Memory B cell (primary cell): ENCODE measurements at places on chromosomes 5 and 9.

GRCh38 chr9:96186591-96187011 lies 115.4 kb downstream of the HSD17B3 start:
- no peak for DNase-seq

GRCh38 chr9:106405871-106406435 lies 457.0 kb upstream of the ZNF462 start:
- no peak for DNase-seq

- no peak for DNase-seq
Measured at GRCh38 chr9:97842960-97843359, 10.1 kb upstream of the FOXE1 start.

- no peak for DNase-seq
Measured at GRCh38 chr9:113222482-113222841, 1.1 kb downstream of the SLC31A1 start.

DNA sequence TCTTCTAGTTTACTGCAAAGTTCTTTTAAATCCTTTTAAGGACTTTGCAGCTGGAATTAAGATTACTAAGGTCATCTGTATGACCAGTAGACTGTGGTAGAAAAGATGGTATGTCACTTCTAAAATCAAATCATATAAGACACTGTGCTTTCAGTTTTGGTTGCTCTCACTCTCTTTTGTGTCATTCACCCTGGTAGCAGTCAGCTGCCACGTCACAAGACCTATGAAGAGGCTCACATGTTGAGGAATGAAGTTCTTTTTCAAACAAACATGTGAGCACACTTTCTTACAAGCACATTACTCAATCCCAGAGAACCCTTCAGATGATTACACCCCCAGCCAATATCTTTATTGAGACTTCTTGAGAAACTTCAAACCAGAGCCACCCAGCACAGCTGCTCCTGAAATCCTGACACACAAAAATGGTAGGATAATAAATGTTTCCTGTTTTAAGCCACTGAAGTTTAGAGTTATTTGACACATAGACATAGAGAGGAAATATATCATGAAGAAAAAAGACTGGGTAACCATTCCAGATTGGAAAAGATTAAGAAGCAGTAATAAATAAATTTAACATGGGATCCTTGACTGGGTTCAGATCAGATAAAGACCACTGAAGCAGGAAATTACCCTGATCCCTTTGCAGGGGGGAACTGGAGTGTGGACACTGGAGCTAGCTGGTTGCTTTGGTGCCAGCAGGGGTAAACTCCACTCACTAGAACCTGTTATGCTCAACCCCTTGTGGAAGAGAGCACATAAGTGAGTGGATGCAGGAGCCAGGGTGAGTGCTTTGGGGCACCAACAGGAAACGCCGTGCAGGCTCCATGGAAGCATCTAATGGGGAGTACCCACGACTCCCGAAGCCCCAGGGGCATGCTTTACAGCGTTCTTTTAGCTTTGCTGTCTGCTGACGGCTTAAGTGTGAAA lies 64.1 kb downstream of the SLCO4C1 start:
- DNase-seq, result no peak

DNA sequence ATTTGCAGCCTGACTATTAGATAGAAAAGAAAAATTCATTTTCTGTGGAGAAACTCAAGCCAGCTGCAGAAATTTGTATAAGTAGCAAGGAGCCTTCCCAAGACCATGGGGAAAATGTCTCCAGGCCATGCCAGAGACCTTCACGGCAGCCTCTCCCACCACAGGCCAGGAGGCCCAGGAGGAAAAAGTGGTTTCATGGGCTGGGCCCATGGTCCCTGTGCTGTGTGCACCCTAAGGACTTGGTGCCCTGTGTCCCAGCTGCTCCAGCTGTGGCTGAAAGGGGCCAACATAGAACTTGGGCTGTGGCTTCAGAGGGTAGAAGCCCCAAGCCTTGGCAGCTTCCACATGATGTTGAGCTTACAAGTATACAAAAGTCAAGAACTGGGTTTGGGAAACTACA lies 73.3 kb upstream of the TTC23L start:
- no peak for DNase-seq

GRCh38 chr5:136605638-136606037 lies 240.3 kb upstream of the TRPC7 start:
- DNase-seq, result no peak

GRCh38 chr9:137167277-137167746 lies 2.5 kb downstream of the LRRC26 start:
- DNase-seq, result no peak

DNA sequence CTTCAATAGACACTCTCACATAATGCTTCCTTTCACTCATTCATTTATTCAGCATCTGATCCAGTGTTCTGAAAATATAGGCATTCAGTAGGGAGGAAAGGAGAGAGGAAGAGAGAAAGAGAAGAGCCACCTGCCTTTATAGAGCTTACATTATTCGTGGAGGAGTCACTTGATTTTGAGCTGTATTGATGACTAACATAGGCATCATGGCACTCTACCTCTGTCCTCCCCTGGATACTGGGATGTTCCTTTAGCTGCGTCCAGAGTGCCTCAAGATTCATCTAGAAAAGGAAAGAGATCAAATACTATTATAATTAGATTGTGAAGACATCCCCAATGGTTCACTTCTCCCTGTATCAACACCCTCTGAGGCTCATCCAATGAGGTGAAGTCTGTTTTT lies 345.1 kb downstream of the SPATA31D1 start:
- no peak for DNase-seq

- no peak for DNase-seq
Measured at GRCh38 chr5:54644226-54644625, 126.7 kb downstream of the SNX18 start.

DNA sequence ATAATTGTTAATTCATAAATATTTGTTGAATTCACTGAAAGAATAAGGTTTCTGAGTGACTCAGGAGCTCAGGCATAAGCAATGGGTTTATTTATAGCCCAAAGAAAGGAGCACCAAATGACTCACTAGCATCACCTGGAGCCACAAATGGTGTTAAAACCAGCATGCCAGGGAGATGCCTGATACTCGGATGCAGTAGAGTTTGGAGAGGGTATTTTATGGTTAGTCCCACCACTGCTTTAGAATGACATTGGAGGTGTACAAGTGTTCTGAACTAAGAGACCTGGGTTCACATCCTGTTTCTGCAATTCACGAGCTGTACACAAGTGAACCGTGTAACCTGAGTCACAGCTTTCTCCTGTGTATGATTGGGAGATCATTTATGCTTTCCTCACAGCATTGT lies 25.2 kb downstream of the CCL28 start:
- no peak for DNase-seq

- no peak for DNase-seq
Measured at GRCh38 chr5:104941030-104941645, 1378.5 kb upstream of the NUDT12 start.

DNA sequence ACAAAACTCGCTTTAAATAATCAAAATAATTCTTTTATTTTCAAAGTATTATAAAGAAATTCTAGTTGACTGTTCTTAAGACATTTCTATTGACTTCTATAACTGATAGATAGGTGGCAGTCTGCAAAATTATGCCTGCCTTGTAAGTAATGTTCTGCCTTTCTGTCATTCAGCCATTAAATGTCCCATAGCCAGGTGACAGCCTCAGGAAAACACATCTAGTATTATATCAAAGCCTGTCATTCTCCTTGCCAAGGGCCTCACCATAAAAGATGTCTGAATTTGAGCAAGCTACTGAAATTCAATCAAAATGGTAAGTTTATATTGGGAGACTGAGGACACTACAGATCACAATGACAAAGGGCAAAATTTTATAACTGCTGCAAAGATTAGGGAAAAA lies 170.4 kb upstream of the COX7C start:
- DNase-seq, result no peak

DNA sequence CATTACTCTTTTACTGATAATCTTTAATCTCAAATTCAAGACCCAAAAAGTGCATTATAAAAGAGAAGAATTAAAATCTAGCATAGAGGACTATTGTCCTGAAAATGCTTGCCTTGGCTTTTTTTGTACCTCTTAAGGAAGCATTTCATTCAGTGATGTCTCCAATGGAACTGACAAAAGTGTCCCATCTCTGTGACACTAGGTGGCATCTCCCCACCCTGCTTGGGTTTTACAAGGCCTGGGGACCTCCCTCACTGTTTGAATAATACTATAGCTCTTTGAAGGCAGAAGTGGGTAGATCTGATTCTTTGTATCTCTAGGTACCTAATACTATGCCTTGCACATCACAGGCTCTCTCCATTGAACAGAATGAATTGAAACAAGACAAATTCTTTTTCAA lies 180.6 kb downstream of the EPB41L4A start:
- DNase-seq, result no peak

DNA sequence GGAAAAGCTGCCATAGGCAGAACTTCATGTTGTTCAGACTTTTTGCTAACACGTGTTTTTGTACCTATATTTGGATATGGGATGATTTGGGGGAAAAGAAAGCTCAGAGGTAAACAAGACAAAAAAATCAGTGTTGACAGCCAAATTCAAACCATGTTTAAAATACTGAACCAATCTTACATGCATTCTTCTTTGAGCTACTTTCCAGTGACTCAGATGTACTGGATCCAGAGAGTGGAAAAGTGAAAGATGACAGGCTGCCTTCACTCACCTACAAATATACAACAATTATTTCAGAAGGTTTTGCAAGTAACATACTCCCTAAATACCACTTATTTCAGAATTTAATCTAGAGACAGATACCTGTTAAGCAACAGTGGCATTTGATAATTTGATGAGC lies 165.7 kb downstream of the MPDZ start:
- DNase-seq, result no peak

DNA sequence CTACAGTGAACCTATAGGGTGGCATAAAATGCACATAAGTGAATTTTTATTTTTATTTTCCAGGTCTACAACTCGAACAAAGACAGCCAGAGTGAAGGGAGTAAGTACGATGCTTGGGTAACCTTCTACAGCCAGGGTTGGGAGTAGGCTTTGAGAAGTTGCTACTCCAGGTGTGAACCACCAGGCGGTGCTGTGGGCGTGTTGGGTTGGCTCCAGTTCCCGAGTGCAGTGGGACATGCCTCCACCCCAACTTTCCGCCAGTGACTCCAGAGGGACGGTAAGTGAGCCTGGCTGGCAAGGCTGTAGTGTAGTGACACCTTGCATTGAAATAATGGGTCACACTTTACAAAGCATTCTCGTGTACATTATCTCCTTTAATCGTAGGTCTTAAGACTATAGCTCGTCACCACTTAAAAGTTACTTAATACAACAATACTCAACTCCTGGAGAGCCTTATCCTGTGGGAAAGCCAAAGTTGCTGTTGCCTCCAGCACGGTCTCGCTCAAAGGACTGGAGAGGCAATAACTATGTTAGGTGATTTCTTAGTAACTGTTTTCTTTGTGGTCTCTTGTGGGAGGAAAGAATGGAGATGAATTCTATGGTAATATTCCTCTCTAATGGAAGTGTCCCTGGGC lies 244.0 kb downstream of the ARHGAP26 start:
- DNase-seq, result no peak

DNA sequence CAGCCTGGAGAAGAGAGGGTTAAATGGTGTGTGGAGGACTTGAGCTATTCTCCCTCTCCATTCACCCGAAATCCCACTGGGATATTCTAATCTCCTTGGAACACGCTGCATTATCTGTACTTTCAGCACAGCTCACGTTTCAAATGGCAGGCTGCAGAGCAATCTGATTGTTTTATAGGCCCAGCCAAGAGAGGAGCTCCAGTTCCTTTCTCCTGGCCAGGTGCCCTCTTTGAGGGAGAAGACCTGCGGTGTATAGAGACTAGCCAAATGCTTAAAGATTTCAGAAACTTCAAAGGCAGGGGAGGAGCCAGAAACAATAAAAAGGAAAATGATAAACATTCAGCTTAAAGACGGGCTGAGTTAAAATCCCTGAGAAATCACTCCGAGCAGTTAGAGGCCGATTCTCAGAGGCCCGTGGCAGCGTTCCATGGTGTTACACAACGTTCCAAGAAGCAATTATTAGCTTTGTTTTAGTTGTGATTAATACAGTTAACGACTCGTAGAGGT lies 564.0 kb upstream of the KLF4 start:
- DNase-seq, result no peak

DNA sequence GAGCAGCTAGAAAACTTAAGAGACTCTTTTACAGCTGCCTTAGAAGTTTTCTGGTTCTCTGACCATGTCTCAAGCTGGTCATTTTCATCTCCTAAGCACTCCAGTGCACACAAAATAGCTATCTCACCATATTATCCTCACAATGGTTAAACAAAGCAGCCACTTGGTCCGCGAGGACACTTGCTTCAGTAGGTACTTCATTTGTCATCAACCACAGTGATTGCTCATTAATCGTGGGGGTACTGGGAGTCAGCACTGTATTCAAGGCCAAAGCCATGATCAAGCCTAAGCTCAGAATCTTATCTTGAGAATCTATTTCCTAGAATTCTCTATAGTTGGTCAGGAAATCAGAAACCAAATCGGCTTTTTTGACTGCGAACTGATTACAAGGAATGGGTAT lies 2.9 kb downstream of the ARL14EPL start:
- no peak for DNase-seq

- no peak for DNase-seq
Measured at GRCh38 chr5:169431386-169431785, 130.4 kb upstream of the SLIT3 start.

GRCh38 chr9:76162086-76162730 lies 232.0 kb downstream of the RFK start:
- DNase-seq, result no peak

DNA sequence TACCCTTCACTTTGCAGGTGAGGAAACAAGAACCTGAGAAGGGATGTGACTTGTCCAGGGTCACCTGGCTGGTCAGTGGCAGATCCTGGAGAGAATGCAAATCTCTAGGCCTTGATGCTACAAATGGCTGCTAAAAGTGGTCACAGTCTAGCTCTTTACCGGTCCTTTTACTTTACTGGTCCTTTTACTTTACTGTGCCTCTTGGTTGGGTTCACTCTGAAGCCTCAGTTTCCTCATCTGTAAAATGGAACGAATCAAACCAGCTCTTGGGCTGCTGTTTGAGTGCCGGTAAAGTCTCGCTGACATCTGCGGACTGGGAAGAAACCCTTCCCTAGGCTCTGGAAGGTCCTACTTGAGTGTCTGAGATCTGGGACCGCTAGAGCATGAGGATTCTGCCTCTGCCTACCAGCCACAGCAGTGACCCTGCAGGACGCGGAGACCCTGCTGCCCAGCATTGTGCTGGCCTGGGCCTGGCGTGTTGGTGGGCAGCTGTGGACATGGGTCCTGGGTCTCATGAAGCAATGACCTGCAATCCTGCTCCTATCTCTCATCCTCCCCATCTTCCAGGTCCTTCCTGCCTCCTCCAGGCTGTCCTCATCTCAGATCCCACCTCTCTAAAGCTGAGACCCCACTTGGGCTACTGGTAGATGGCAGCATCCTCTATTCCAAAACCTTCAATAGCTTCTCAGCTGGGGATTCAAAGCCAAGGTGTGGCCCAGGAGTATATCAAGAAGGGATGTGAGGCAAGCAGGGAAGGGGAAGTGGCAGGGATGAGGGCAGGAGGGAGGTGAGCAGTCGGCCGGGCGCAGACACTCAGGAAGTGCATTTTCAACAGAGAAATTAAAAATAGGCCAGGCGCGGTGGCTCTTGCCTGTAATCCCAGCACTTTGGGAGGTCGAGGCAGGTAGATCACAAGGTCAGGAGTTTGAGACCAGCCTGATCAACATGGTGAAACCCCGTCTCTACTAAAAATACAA lies 13.3 kb downstream of the CORO2A start:
- DNase-seq, result no peak
